ENCODE measurements at places on chromosomes 2 and 18.

GRCh38 chr2:12722447-12723316 is 5.9 kb downstream of the TRIB2 start:
- DNase-seq = no peak

GRCh38 chr2:232592772-232593395 is 40.5 kb upstream of the EFHD1 start:
- DNase-seq = no peak

DNA sequence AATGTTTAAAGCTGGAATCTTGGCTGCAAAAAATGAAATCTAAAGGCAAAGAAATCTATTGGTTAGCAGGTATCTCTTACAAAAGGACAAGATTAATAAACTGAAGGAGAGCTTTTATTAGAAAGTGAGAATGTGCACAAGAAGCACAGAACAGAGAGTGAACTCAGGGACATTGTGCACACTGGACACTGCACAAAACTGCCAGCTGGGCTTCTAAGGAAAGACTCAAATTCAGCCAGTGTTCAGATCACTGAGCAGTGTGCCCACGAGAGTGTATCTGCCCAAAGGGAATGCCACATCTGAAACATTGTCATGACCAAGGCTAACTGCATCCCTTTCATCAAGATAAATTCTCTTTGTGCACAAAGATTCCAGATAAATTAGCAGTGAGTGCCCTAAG is 129.7 kb upstream of the KCNH7 start:
- DNase-seq = no peak

DNA sequence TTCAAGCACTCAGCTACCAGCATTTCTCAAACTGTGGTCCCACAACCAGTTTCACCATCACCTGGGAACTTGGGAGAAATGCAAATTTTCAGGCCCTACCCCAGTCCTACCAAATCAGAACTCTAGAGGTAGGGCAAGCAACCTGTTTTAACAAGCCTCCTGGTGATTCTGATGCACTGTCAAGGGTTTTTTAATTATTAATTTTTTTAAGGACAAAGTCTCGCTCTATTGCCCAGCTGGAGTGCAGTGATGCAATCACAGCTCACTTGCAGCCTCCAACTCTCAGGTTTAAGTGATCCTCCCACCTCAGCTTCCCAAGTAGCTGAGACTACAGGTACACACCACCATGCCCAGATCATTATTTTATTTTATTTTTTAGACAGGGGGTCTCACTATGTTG is 7.8 kb downstream of the ACMSD start:
- DNase-seq = no peak

DNA sequence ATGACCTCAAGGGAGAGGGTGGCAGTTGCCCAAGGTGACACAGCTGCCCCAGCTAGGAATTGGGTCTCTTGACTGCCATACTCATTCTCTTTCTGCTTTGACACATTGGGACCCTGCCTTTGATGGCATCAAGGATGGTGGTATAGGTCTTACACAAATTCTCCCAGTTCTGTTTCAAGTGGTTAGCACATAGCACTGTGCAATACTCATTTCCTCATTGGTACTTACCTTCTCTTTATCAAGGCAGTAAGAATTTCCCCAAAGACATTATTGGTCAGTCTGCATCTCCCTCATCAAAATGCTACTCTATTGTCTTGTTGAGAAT is 35.9 kb upstream of the CCDC93 start:
- no peak for DNase-seq

GRCh38 chr18:12779043-12779442 is 76.2 kb downstream of the PSMG2 start:
- DNase-seq = no peak

All from stimulated activated CD8-positive, alpha-beta memory T cell treated with anti-CD3 and anti-CD28 coated beads, Interleukin-4, amount 100 ng/mL, for 1 hour (primary cell).